ENCODE measurements at places on chromosomes 2 and 18. TPM values are rescaled to one million over a fixed set of nuclear protein-coding genes. Genes with fewer than 3 reads are reported as not detected.

CTNNA2 gene
- not detected for total RNA-seq

UGT1A3 gene
- 67.1 TPM for total RNA-seq

SP100 gene
- 50.2 TPM for total RNA-seq

DYNAP gene
- not detected for total RNA-seq

MTX2 gene
- 48.5 TPM for total RNA-seq

MOGAT1 gene
- total RNA-seq: 0.35 TPM

DUSP11 gene
- 24.1 TPM for total RNA-seq

SEMA4F gene
- 10.6 TPM for total RNA-seq

NEDD4L gene
- 57.4 TPM for total RNA-seq

ST8SIA3 gene
- not detected for total RNA-seq

RELCH gene
- 20.1 TPM for total RNA-seq

MORN2 gene
- 22.9 TPM for total RNA-seq

DNA sequence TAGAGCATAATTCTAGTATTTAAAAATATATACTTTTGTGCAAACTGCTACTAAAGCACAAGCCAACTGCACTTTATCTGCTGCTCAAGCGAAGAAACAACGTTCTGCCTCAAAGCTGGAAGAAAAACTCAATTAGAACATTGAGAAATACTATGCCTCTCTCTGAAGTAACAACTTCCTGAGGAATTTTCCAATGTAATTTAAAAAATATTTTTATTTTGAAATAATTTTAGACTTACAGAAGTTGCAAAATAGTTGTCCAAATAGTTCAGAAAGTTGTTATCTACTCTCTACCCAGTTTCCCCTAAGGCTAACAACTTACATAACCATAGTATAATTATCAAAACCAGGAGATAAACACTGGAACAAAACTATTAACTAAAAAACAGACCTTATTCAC, 12.3 kb upstream of the POLI start:
- DNase-seq: peak; percentile 75

DNA sequence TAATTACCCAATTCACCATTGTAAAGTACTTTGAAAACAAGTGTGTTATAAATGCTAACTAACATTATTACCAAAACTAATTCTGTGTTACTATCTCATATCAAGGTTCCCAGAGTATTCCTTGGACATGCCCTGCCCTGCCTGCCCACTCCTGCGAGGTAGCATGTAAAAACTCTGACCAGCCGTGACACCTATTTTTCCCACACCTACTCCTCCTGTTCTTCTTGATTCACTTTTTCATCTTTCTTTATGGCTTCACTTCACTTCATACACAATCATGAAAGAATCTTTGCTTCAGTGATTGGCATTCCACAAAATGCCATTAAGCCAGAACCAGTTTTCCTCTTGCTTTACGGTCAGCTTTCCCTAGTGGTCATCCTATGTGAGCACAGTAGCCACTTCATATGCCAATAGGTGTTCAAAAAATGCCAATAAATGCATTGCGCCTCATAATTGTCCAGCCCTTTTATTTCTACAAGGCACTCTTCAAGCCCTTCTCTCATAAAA, 42.6 kb upstream of the SETBP1 start:
- peak; percentile 48 for DNase-seq

- DNase-seq: no peak
These were observed 41.1 kb downstream of the COBLL1 start for GRCh38 chr2:164800572-164800971.

GRCh38 chr2:158312981-158313380, 143.6 kb downstream of the CCDC148 start:
- no peak for DNase-seq

GRCh38 chr2:137002896-137003295, 237.6 kb downstream of the THSD7B start:
- no peak for DNase-seq

DNA sequence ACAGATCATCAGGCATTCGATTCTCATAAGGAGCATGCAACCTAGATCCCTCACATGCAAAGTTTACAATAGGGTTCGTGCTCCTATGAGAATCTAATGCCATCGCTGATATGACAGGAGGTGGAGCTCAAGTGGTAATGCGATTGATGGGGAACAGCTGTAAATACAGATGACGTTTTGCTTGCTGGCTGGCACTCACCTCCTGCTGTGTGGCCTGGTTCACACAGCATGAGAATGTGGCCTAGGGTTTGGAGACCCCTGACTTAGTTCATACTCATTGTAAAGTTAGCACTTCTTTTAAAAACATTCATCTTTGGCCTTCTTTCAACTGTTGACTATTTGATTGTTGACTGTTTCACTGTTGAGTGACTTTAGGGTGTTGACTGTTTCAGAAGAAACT, 8.7 kb upstream of the CHMP1B start:
- no peak for DNase-seq

DNA sequence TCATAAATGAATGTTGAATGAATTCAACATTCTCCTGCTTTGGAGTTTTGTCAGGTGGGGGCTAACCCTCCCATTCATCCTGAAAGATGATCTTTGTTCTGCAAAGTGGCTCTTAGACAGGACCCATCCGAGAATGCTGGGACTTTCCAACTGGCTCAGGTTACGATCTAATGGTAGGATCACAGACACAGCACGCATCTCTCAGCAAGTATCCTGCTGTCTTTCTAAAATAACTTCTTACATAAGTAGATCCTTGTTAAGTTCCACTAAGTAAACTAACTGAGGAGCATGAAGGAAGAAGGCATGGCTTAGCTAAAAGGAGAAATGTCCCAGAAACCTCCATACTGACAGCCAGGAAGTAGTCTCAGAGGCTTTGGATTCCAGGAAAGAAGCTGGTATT, 23.7 kb downstream of the CYP27A1 start:
- DNase-seq: no peak

DNA sequence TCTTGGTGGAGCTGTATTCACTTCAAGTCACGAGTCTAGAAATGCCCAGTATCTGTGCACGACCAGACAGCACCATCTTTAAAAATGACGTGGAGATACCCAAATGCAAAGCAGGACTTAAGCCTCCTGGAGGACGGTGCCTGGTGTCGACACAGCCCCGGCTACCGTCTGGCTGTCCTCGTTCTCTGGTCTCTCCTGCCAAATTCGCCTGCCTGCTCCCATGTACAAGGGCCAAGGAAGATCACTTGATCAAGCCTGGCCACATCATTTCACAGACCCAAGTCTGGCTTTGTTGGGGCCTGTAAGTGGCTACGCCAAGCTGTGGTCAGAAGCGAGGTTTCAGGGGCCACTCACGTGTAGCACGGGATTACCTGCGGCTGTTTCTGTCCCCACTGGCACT, 9.4 kb downstream of the ODC1 start:
- no peak for DNase-seq

DNA sequence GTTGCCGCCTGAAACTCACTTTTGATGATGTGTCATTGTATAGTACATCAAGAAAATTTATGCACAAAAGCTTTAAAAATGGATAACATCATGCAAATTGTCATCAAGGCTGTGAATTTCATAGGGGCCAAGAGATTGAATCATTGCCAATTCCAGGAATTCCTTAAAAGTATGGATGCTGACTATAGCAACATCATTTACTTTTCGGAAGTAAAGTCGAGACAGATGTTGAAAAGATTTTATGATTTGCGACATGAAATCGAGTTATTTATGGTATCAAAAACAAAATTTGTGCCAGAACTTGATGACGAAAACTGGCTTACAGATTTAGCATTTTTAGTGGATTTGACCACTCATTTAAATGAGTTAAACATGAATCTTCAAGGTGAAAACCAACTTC, 56.3 kb downstream of the ASB1 start:
- no peak for DNase-seq

GRCh38 chr18:69659142-69659651, 258.5 kb downstream of the DOK6 start:
- no peak for DNase-seq

DNA sequence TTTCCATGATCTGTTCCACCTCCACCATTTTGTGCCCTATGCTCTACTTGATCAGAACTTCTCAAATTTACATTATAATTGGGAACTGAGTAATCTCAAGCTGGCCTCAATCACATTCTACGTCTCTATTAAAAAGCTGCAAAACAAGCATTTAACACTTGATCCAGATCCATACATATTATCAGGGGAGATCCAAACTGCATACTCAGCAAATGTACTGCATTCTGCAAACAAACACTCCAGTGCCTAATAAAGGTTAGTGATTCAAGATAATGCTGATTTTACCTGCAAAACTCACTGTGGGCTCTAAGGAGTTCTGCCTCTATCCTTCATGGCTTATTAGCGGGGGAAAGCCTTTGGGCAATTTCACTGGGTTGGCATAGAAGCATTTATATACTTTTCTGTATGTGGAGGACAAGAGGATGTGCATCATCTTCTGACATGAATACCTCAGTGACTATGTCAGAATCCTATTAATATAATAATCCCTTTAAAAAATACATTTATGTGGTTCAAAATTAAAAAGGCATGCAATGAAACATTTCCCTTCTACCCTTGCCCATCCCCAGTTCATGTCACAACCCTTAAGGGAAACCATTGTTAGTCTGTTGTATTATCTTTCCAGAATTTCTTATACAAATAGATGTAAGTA, 40.2 kb downstream of the GALNT14 start:
- no peak for DNase-seq

- no peak for DNase-seq
These were observed 16.9 kb downstream of the LDLRAD4 start for GRCh38 chr18:13235421-13235831.

DNA sequence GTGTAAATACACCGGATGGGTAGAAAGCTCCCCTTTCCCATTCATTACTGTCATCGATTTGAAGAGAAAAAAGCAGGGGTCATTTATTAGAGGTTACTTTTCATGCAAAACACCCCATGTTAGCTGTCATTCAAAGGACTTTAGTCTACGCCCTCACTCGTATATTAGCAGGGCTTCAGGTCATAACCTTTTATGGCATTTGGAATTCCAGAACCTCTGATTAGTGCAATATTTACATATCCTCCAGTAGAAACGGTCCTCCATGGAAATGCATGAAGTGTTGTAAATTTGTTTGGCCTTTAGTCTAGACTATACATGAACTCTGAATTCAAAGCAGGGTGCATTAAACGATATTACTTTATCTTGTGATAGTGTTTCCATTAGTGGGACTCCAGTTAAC, 180.5 kb downstream of the ZNF516 start:
- no peak for DNase-seq

GRCh38 chr2:8427211-8427610, 254.6 kb upstream of the ID2 start:
- no peak for DNase-seq

- no peak for DNase-seq
These were observed 647.8 kb upstream of the RAB6C start for GRCh38 chr2:129331638-129332037.

DNA sequence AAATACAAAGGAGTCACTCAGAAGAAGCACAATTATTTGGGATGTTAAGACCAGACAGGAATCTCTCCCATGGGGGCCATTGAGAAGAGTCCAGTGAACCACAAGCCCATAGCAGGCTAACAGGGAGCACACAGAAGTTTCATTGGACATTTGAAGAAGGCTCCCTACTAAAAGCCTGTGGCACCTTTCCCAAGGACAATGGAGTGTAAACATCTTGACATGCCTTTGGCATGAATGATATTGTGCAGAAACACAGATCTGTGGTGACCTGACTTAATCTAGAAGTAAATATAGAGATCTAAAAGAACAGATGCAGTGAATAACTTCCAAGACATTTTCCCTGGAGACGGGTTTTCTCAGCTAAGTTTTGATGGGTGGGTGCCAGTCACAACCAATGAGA, 221.5 kb downstream of the EPHA4 start:
- DNase-seq: no peak

- no peak for DNase-seq
These were observed 73.6 kb upstream of the IGFBP5 start for GRCh38 chr2:216768908-216769411.

DNA sequence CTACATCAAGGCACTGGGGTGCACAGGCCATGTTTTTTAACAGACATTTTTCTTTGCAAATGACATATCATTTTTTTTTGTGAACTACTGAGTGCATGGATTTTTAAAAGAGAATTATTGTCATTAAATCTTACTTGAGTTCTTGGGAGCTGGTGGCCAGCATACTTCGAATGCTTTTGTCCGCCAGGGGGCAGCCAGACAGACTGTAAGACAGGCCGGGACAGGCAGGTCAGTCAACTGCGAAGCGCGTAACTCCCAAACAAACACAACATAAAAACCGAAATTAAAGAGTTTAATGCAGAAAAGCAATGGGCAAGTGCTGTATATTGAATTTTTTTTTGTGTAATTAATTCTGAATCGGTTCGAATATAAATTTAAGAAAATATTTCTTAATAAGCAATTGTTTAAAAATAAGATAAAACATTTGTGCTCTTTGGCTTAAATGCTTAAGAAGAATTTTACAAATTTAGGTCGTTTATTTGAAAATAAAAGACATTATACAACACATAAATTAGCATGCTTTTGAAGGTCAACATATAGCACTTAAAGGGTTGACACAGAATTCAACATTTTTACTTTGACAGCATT, 142.2 kb upstream of the PXDN start:
- peak; percentile 14 for DNase-seq

- no peak for DNase-seq
These were observed 10.1 kb downstream of the ID2 start for GRCh38 chr2:8691859-8692437.
